ENCODE measurements at places on chromosomes 1 and 21. TPM values are rescaled to one million over a fixed set of nuclear protein-coding genes. Genes with fewer than 3 reads are reported as not detected.

The PCP4 gene
- not detected for total RNA-seq

The TRAF3IP3 gene
- total RNA-seq = 4.3 TPM

The FMOD gene
- 353 TPM for total RNA-seq

The LIN28A gene
- total RNA-seq = not detected
